ENCODE measurements at places on chromosomes 11 and 22.

GRCh38 chr11:117300283-117300663 is 9.1 kb downstream of the BACE1-AS start:
- DNase-seq = no peak

DNA sequence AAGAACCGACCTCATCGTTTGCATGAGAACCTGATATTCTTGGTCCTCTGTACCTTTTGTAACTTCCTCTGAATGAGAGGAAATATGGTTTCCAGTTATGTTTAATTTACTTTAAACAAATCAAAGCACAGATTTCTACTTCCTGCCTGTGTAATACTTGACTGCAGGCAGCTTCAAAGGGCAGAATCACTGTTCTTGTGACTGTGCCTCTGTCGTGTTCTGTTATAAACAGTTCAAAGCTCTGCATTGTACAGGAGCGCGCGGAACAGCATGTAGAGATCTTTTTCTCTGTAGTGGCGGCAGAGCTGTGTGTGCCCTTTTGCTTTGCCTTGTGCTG is 73.2 kb upstream of the CLDN5 start:
- no peak for DNase-seq

GRCh38 chr11:73743045-73743444 is 17.8 kb downstream of the RAB6A start:
- DNase-seq = no peak

DNA sequence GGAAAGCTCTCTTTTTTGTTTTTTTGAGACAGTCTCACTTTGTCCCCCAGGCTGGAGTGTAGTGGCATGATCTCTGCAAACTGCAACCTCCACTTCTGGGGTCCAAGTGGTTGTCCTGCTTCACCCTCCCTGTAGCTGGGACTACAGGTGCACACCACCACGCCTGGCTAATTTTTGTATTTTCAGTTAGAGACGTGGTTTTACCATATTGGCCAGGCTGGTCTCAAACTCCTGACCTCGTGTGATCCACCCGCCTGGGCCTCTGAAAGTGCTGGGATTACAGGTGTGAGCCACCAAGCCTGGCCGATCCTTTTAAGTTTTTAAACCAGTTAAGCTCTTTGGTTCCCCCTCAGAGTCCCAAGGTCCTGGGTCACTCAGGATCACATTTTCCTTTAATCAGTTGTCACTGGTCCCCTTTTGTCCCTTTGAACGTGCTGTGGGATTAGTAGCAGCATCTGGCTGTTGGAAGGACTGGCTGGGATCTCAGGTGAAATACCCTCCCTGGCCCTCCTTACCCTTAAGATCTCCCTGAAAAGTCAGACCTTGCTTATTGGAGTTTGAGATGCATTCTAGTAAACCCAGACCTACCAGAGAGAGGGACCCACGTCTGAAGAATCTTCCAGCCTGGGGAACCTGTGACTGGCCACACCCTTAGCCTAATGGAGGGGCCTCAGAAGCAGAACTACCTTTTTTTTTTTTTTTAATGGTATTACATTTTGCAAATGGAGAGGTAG is 8.1 kb downstream of the MALAT1 start:
- no peak for DNase-seq

Data from D721Med (cell line).